ENCODE measurements at places on chromosomes 6 and 20. TPM values are rescaled to one million over a fixed set of nuclear protein-coding genes. Genes with fewer than 3 reads are reported as not detected.

Gene IMPG1
- polyA plus RNA-seq: not detected

Gene PNPLA1
- polyA plus RNA-seq: not detected

Gene PDYN
- polyA plus RNA-seq: not detected

Gene PSORS1C2
- not detected for polyA plus RNA-seq

Gene WFDC10B
- polyA plus RNA-seq: not detected

Gene TAGAP
- not detected for polyA plus RNA-seq

Gene ECI2
- 73.6 TPM for polyA plus RNA-seq

Gene CLIC5
- not detected for polyA plus RNA-seq

Gene CFAP206
- 0.88 TPM for polyA plus RNA-seq

Gene CLPSL2
- polyA plus RNA-seq: not detected

DNA sequence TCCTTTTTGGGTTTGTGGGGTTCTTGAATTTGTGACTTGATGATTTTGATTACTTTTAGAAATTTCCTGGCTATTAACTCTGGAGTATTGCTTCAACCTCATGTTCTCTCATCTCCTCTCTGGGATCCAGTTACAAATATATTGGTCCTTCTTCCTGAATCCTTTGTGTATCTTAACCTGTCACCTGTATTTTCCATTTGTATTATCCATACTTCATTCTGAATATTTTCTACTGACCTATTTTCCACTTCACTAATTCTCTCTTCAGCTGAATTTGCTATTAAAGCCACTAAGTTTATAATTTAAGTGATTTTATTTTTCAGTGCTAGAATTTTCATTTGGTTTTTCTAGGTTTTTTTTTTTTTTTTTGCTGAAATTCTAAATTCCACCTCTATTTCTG, 6.4 kb upstream of the BHLHE23 start:
- DNase-seq: no peak

DNA sequence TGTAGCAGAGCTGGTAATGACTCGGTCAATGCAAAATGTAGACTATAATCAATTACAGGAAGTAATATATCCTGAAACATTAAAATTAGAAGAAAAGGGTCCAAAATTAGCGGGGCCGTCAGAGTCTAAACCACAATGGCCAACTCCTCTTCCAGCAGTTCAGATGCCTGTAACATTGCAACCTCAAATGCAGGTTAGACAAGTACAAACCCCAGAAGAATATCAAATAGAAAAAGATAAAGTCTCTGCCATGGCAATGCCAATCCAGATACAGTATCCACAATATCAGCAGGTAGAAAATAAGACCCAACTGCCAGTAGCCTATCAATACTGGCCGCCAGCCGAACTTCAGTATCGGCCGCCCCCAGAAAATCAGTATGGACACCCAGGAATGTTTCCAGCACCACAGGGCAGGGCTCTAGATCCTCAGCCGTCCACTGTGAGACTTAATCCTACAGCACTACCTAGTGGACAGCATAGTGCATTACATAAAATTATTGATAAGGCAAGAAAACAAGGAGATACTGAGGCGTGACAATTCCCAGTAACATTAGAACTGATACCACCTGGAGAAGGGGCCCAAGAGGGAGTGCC, 158.4 kb downstream of the GPX5 start:
- peak; percentile 59 for DNase-seq

DNA sequence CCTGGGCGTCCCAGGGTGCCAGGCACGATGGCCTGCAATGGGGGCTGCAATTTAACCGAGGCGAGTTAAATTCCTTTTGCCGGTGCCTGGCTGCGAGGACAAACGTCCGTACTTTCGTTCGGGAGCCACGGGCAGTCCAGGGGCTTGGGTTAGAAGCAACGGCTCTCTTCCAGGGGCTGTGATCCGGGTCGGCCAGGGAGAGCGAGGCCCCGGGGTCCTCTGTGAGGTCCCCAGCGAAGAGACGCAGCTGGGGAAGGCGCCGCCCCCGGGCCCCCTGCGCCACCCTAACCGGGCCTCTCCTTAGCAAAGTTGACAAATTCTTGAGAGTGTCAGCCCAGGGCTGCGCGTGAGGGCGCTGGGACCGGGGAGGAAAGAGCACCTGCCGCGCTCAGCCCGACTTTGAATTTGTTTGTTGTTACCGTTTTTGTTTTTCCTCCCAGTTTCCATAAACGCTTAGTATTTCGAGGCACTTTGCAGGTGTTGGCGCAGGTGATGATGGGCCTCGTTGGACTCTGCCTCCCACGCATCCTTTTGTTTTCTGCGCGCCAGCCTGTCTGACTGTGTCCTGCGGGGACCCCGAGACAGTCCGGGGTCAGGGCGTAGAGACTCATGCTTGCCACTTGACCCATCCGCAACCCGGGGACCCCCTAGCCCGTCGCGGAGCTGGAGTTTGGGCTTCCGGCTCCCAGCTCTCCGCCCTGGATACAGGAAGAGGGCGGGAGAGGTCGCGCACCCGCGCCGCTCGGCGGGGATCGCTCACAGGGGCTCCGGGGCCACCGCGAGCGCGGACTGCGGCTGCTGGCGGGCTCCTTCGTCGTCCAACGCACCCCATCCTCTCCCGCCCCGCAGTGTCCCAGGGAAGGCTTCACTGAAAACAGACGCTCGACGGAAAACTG, 5.8 kb downstream of the OLIG3 start:
- no peak for DNase-seq

DNA sequence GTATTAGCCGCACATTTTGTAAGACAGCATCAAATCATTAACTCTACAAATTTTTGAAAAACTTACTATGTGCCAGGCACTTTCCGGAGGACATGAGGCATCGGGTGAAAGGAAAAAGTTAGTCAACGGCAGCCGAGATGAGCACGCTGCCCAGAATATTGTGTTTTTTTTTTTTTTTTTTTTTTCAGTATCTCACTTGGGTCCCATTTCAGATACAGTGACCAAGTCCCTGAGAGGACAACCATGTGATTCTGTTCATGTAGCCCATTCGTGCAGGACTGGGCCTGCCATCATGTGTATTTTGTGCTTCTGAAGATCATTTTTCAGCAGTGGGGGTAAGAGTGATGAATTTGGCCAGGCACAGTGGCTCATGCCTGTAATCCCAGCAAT, 1.3 kb downstream of the SLA2 start:
- no peak for DNase-seq

DNA sequence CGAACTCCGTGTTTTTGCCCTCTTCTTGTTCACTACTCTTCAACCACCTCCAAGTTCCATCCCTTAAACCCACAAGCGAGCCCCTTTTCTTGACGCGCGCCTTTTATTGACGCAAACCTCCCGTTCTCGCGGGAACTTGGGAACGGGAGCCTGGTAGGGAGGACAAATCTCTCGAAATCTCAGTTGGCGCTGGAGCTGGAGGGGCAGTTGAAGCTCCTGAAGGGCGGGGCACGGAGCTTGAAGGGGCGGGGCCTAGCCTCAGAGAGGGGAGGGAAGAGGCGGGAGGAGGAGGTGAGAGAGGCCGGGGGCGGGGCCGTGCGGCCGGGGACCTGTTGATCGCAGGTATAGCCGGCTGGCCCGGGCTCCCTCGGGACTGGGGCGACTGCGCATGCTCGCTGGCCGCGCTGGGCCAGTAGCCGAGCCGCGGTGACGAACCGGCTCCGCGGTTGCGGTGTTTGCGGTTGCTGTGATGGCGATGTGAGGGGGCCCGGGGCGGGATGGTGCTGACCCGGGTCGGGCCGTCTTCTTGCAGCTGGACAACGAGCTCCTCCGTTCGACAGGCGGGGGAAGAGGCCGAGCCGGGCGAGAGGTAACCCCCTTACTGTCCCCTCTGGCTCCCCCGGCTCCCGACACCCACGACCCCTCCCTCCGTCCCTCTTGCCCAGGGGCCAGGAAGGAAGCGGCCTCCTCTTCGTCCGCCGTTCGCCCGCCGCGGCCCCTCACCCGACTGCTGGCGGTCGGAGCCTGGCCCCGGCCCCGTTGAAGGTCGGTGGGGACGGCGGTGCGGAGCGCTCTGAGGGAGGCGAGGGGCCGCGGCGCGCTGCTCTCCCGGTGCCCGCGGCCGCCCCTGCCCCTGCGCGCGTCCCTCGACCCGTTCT, at the start of gene FAM135A:
FAM135A (plus strand) TSS at position 395 of the 878 bp plus-strand sequence. CDS start 14,835 bp downstream, outside the sequence.
- peak; percentile 76 for DNase-seq

DNA sequence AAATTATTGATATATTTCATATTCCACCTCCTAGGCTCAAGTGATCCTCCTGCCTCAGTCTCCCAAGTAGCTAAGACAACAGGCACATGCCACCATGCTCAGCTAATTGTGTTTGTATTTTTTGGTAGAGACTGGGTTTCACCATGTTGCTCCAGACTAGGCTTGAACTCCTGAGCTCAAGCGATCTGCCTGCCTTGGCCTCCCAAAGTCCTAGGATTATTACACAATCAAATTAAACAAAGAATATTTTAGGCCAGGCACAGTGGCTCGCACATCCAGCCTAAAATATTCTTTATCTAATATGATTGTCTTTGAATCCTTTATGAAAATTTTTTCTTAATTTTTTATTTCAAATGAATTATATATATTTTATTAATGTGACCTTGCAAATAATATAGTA, 17.8 kb downstream of the ME1 start:
- DNase-seq: no peak

DNA sequence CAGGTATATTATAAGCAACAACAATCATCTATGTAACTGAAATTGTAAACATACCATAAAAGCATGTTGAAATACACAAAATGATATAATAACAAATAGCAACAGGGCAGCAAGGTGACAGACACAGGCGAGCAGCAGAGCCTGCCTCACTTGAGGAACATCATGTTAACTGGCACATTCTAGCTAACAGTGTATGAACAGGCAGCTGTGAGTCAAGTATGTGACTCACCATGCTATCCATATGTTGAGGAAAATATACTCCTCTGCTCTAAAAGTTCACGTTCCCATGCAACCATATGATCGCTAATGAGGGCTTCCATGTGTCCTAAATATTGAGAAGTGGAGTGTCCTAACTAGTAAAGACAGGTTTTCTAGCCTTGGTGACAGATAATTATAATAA, 18.4 kb downstream of the SERAC1 start:
- peak; percentile 10 for DNase-seq

- DNase-seq: no peak
Observed at GRCh38 chr6:120103618-120104017, 754.1 kb upstream of the MAN1A1 start.

All from A549 (cell line).